ENCODE measurements at places on chromosomes 1 and 21. TPM values are rescaled to one million over a fixed set of nuclear protein-coding genes. Genes with fewer than 3 reads are reported as not detected.
A peak's percentile ranks its signal among the peaks of the same experiment; 100 is the strongest.

DNA sequence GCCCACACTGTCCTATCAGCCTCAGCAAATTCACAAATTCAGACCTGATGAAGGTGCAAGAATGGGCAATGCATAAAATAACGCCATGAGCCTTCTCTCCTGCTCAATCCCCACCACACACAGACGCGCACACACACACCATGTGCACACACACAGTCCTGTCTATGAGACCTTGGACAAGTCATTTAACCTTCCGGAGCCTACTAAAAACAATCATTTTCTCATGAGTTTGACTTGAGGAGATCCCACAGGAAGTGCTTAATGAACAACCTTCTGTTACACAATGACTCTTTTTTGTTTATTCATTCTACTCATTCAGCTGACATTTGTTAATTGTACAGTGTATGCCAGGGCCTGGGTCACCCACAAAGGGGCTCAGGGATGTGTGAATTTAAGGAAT lies 125.4 kb downstream of the EDEM3 start:
- no peak for DNase-seq

DNA sequence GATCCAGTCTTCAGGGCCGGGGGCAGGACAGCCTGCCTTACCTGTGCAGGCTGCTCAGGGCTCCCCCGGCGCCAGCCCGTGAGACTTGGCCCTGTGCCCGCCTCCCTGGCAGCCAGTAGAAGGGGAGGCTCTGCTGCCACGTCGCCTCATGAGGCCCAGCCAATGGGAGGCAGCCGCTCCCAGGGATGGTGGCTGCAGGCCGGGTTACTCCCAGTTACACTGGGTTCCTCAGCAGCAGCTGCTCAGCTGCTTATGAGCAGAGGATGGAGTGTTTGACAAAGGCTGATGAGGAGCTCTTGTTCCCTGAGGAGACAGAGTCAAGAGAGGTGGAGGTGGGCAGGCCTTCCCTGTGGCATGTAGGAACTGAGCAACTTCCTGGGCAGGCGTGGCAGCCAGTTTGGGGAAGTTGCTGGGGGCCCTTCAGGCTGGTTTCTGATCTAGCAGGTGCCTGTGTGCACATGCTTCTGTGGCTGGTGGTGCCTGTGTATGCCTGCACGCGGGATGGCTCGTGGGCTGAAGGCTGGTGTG lies 5.5 kb downstream of the MFSD2A start:
- peak; percentile 46 for DNase-seq

GRCh38 chr1:200294241-200294640 lies 115.6 kb downstream of the ZNF281 start:
- no peak for DNase-seq

DNA sequence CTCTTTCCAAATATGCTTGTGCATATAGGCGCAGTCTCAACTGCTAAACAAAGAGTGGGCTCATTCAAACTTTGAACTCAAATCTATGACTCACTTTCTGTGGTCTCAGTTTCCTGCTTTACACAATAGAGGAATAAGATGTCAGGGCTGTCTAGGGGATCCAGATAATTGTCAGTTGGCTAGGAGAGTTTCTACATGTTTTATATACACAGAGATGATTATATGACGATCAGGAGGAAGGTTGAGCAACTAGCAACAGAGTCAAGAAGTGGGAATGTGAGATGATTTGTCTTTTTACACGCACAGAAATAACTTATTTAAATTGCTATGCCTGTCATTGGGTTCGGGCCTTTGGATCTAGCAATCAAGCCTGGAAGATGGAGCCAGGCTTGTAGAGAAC lies 299.4 kb upstream of the LYPLAL1 start:
- no peak for DNase-seq

DNA sequence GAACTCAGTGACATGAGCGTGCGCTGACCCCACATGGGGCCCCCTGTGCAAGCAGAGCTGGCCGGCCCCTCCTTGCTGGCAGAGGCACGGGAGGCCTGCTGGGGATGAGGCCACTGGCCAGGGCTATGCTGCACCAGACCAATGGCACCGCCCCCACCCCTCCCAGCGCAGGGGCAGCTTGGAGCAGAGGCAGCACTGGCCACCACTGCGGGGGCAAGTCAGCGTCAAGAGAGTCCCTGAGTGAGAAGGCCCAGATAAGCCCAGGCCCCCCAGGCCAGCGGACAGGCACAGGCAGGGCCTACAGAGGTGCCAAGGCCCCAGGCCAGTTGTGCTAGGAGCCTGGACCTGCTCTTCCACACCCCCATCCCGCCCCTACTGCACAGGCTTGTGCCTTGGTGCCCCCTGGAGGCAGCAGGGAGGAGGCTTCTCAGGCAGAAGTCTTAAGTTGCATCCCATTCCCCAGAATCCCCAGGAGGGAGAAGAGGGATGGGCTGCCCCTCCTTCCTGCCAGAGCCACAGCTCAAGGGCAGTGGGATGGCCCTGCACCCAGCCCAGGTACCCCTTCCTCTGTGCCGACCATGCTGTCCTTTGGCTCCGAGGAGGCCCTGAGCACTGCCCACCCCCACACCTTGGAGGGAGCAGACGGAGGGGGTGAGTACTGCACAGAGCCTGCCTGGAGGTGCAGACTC lies 35.8 kb downstream of the EPHX1 start:
- DNase-seq, result peak; percentile 49

DNA sequence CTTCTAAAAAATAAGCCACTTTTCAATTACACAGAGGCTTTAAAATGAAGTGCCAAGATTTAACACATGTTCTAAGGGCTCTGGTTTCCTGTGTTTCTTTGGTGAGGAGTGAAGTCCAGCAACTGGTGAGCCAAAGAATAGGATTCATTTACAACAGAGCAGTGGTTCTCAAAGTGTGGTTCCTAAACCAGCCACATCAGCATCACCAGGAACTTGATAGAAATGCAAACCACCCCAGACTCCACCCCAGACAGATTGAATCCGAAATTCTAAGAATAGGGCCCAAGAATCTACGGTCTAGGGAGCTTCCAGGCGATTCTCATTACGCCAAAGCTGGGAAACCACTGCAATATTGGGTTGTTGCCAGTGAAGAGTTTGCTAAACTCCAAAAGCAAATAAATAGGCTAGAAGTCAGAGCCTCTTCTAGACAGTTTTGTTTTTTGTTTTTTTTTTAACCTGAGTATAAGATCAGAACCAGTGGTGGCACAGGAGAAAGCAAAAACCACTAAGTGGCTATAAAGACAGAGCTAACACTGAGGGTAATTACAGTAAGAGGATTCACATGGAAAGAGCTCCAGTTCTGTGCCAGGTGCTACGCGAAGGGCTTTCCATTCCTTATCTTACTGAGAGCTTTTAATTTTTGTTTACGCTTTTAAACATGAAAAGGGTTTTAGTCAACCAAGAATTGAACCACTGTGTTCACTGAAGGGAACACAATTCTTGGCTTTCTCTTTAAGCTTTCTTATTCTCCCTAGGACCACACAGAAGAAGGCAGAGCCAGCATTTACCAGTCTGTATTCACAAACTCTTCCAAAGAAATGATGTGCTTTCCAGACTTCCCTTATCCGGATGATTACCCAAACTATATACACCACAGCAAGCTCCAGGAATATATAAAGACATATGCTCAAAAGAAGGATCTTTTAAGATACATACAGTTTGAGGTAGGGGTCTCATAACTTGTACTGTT lies 42.4 kb upstream of the FMO2 start:
- no peak for DNase-seq

- DNase-seq, result no peak
These were observed 154.3 kb upstream of the USP24 start for GRCh38 chr1:55369474-55369873.

The IGSF9 gene
- total RNA-seq, result not detected

- DNase-seq, result no peak
These were observed 231.9 kb upstream of the JUN start for GRCh38 chr1:59015708-59016107.

DNA sequence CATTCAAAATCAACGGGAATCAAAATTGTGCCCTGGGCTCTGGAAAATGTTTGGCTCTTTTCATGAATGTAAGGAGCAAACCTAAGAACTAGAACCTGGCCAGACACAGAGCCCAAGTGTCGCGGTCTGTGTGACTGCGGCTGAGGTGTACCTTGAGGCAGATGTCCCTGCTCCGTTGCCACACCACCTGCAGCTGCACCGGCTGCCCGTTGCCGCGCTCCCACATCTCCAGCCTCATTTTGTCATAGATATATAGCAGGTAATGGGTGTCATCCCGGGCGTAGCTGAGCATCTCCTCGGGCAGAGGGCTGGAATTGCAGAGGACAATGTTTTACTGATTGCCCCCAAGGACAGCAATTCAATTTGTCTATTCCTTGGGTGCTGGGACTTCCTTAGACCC lies 18.7 kb downstream of the EXOSC10 start:
- DNase-seq, result no peak

GRCh38 chr1:77143529-77144121 lies 75.6 kb downstream of the PIGK start:
- no peak for DNase-seq

DNA sequence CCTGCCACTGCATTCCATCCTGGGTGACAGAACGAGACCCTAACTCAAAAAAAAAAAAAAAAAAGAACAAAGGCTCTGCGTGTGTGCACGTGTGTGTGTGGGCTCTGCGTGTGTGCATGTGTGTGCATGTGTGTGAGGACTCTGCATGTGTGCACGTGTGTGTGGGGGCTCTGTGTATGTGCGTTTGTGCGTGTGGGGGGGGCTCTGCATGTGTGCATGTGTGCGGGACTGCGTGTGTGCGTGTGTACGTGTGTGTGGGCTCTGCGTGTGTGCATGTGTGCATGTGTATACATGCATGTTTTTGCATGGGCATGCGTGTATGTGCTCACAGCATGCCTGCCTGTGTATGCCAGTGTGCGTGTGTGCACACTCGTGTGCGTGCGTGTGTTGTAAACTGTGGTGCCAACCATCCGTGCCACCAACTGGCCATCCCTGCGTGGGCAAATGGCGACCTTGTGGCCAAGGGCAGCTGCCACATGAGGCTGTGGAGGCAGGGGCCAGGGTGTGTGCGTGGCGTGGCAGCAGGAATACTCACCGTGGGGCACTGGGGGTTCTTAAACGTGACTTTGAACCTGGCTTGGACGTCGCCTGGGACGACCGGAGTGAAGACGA lies 26.8 kb upstream of the TMEM52 start:
- no peak for DNase-seq

- DNase-seq, result no peak
These were observed 79.0 kb downstream of the MRPL37 start for GRCh38 chr1:54278941-54279422.

GRCh38 chr1:48205522-48205921 lies 17.0 kb upstream of the SLC5A9 start:
- no peak for DNase-seq

DNA sequence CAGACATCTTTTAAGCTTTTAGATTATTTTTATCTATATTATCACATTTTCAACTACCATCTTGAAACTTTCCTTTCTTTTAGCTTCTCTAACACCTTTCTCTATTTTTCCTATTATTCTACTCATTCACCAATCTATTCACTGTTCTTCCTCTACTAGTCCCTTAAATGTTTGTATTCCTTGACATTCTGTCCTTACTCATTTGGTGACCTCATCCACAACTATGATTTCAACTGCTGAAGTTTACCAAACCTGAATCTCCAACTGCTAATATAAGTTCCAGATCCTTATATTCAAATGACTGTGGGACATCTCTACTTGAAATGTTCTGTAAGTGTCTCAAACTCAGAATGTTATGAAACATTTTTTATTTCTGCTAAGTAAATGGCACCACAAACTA lies 49.2 kb downstream of the TUT4 start:
- no peak for DNase-seq

The AMY2B gene
- total RNA-seq, result 4.1 TPM

GRCh38 chr1:54866801-54867716 lies 19.9 kb downstream of the DHCR24 start:
- DNase-seq, result no peak

- DNase-seq, result no peak
These were observed 673.0 kb downstream of the USP25 start for GRCh38 chr21:16402752-16403151.

The DMBX1 gene
- not detected for total RNA-seq

GRCh38 chr1:155003766-155004351 lies 1.3 kb downstream of the ZBTB7B start:
- peak; percentile 55 for DNase-seq

The FCRL1 gene
- total RNA-seq, result not detected

The CAMSAP2 gene
- total RNA-seq, result 6.5 TPM

DNA sequence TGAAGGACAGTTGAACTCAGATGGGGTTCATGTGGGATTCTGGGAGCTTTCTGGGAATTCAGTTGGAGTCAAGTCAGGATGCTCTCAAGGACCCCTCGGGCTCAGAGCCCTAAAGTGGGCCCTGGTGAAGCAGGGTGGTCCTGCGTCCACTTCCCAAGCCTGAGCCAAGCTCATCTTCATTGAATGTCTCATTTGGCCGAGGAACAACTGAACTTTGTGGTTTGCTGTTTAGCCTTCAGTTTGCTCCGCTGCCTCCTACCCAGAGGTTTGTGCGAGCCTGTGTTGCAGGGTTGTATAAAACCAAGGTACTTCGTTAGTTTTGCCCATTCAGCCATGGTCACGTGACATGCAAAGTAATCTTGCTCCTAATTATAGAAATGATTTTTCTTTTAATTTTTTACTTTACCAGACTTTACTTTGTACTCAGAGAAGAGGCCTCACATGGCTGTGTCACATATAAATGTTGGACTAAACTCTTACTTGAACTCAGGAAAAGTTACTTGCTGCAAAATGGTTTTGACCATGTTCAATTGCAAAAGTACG lies 49.7 kb downstream of the B3GALT5 start:
- no peak for DNase-seq

The KCNT2 gene
- not detected for total RNA-seq

DNA sequence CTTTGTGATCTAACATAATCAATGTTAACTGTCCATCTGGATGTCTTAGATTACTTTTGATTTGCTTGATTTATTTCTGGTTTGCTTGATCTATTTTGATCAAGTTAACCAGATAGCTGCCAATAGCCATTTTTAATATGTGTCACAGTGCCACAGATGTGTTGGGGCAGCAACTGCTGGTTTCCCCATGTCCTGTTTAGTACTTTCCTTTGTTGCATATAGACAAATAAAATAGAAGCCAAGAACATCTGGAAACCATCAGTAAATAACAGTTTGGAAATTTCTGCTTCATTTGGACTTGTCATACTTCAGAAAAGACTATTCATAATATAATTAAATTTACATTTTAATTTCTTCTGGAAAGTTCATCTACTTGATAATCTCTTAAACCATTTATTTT lies 145.6 kb upstream of the C21orf91 start:
- DNase-seq, result no peak

GRCh38 chr1:168225476-168226190 lies at the start of gene SFT2D2:
Gene SFT2D2, plus strand, starts transcription at chr1:168226004. Its CDS starts 76 bp downstream, at chr1:168226080.
- peak; percentile 77 for DNase-seq

The FCGR1A gene
- total RNA-seq, result not detected

- DNase-seq, result no peak
These were observed 1.2 kb upstream of the TAL1 start for GRCh38 chr1:47233186-47233585.

DNA sequence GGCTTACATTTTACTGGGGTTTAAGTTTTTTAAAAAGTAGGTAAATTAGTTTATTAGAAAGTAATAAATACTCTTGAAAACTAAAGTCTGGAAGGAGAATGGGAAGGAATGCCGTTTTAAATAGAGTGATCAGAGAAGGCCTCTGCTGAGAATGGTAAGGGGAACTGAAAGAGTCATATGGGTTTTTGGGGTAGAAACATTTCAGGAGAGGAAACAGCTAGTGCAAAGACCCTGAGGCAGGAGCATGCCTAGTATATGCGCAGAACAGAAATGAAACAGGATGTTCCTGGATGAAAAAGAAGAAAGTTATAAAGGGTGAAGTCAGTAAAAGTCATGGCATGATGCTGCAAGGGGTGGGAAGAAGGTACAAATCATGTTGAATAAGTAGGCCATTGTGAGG lies 38.9 kb downstream of the ZC3H11B start:
- DNase-seq, result no peak

Measured in activated naive CD4-positive, alpha-beta T cell treated with anti-CD3 and anti-CD28 coated beads for 36 hours (primary cell).